ENCODE measurements at places on chromosomes 4 and X.

DNA sequence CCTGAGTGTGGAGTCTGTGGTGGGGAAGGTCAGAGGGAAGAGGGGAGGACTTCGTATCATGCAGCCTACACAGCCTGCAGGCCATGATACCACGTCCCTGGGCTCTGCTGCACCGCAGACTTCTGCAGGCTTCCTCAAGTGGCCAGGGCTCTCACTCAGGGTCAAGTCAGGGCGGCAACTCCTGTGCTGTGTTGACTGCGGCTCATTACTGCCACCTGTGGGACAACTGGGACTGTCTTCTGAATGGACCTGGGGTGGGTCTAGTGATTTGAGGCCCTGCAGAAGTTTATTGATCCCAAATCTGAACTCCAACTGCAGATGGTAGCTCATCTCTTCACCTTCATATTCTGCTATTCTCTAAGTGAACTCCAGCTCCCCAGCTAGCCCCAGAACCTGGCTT lies 167.1 kb downstream of the NSUN7 start:
- no peak for DNase-seq

GRCh38 chrX:340121-340520 lies 21.5 kb upstream of the GTPBP6 start:
- DNase-seq = no peak

DNA sequence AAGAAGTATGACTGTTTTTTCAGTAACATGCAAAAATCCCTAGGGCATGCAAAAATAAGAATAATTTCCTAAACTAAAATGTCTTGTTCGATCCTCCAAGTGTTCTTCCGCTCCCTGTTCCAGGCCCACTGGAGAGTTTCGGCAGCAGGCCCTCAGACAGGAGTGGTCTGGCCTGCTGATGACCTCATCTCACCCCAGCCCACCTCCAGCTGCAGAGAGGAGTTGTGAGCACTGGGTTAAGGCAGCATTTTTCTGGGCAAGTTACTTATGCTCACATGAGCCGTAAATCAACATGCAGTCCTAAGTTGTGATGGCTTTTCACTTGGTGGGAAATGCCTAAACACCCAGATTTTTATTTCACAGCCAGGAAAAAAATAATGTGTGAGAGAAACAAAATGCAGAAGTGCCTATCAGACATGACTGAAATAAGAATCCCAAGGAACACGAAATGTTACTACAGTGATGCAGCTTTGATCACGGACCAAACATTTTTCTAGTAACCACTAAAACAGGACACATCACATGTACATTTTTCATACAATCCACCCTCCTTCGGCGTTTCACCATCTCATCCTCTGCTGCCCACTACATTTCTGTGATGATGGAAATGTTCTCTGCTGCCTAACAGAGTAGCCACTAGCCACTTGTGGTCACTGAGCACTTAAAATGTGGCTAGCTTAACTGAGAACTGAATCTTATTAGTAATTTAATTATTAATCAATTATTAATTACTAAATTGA lies 153.3 kb upstream of the TBL1X start:
- no peak for DNase-seq

DNA sequence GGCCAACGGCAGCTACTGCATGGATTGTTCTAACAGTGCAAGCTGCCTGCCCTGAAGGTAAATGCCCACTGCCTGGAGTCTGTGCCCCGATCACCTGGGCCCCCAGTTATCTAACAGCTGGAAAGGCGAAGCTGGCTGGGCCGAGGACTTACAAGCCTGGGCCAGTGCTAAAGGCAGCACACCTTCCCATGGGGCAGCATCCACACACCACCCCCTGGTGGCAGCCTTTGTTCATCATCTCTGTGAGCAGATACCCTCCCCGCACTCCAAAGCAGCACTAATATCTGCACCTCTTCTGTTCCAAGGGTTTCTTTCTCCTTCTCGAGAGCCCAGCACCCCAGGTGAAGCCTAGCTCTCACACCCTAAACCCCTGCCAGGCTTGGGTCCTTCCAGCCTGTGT lies 7.6 kb downstream of the SLC2A9 start:
- DNase-seq = no peak

DNA sequence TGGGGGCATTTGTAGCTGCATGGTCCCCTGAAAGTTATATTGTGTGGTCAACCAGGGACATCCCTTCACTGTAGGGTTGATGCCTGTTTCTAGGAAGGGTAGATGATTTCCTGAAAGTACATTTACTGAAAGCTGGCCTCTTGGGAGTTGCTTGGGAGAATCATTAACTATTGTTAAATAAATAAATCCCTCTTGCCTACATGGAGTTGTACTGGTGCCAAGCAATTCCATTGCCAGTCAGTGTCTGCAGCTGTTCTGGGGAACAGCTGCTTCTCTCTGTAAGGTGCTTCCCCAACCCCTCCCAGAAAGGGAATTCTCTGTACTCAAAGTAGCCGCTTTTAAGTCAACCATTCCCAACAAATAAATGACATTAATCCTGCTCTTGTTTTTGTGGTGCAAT lies 51.1 kb downstream of the C4orf51 start:
- DNase-seq = no peak

DNA sequence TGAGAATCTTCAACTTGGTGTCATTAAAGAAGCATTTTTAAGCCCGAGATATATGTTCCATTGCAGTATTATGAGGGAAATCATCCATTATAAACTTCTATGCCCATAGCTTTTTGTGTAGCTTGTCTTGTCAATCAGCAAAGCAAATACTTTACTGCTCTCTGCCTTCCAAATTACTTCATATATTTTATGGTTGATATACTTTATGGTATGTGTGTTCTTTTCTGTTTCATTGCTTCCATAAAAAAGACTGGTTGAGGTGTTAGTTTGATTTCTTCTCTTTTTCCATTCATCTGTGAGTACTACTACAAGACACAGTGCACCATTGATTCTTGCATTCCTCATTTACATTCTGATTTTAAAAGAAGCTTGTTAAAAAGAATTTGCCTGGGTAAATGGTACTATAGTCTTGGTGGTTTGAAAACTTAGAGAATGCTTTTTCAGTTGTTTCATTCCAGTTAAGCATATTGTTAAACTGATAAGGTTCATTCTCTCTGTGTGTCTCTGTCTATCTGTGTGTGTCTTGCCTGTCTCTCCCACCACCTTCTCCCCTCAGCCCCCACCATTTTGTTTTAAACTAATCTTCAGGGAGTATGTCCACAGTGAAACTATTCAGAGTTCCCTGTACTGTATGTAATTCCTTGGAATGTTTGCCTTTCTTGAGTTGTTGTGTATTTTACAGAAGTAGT lies 27.1 kb downstream of the STAG2 start:
- DNase-seq = no peak

GRCh38 chr4:80566203-80566872 lies 230.8 kb downstream of the CFAP299 start:
- no peak for DNase-seq

- no peak for DNase-seq
Measured at GRCh38 chr4:7988437-7988836, 48.8 kb upstream of the AFAP1 start.

- DNase-seq = no peak
Measured at GRCh38 chr4:160129439-160129838, 1026.6 kb downstream of the RAPGEF2 start.

GRCh38 chr4:106971636-106972035 lies 64.5 kb downstream of the DKK2 start:
- no peak for DNase-seq

- DNase-seq = no peak
Measured at GRCh38 chr4:173821036-173821435, 291.0 kb upstream of the HAND2 start.

GRCh38 chrX:122622795-122623194 lies 561.3 kb upstream of the GRIA3 start:
- DNase-seq = no peak

DNA sequence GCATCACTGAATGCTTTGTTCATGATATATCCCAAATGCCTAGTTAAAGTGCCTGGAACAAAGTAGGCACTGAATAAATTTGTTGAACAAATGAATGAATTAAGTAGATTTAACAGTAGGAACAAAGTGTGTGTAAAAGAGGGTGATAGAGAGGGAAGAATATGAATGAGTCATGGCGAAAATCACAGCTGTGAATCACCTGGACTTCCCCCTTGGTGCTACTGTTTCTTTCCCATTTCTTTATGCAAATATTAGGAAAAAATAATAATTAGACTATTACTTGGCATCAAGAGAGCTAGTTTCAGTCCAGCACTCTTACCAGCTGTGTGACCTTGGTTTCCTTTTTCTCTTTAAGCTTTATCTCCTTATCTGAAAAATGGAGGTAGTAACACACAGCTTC lies 9.2 kb downstream of the SPIN3 start:
- DNase-seq = no peak

- no peak for DNase-seq
Measured at GRCh38 chr4:80307774-80308465, 27.6 kb upstream of the CFAP299 start.

GRCh38 chr4:17624821-17625220 lies 10.4 kb downstream of the MED28 start:
- DNase-seq = no peak

- DNase-seq = no peak
Measured at GRCh38 chr4:26076000-26076587, 162.1 kb downstream of the SMIM20 start.

DNA sequence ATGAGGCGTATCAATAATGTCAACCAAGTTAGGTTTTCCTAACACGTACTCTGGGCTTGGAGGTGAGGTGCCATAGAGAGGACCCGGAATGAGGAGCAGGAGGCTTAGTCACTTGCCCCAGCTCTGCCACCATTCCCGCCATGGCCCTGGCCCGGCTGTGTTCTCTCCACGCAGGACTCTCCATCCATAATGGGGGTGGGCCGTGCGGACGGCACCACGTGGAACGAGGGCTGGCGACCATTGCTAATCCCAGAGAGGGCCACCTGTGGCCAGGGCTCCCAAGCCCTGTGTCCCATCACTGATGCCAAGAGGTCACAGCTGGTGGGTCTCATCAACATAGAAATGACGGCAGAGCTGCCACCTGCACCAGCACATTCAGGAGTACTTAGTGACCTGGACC lies 76.4 kb downstream of the JAKMIP1 start:
- DNase-seq = no peak

- DNase-seq = no peak
Measured at GRCh38 chr4:2792711-2793585, at the start of gene SH3BP2. Gene SH3BP2, plus strand, starts transcription at chr4:2793085. Its CDS starts 27,533 bp downstream, at chr4:2820618.

DNA sequence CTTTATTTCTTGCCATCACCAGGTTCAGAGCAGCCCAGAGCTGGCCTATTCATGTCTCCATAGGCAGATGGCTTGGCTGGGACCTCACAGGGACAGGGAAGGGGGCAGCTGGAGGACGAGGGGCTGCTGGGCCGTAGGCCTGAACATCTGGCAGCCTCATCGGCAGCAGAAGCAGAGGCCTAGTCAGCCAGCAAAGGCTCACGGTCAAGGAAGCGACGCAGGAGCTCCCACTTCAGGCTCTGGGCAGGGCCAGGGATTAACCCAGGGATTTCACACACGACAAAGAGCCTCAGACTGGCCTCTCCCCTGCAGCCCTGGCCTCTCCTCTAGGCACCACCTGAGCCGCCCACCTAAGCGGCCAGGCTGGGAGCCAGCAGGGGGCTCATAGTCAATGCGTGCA lies 46.0 kb upstream of the MAN2B2 start:
- DNase-seq = no peak

- DNase-seq = no peak
Measured at GRCh38 chr4:95637043-95637600, 88.3 kb upstream of the UNC5C start.

GRCh38 chrX:33987458-33987857 lies 144.7 kb downstream of the FAM47A start:
- DNase-seq = no peak

DNA sequence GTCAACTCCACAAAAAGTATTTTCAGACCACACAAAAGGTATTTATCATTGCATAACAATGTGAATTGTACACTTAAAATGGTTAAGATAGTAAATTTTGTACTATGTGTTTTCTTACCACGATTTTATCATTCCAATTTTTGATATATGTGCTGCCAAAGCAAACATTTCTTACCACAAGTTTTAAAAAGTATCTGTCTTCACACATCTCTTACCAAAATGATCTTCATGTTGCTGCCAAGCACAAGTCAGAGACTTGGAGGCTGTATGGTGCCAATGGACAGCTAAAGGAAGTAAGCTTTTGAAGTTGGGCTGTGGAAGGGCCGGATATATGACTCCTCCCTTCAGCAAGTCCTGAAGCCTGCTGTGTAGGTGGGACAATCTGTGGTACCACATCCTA lies 67.9 kb downstream of the TMLHE start:
- DNase-seq = no peak

DNA sequence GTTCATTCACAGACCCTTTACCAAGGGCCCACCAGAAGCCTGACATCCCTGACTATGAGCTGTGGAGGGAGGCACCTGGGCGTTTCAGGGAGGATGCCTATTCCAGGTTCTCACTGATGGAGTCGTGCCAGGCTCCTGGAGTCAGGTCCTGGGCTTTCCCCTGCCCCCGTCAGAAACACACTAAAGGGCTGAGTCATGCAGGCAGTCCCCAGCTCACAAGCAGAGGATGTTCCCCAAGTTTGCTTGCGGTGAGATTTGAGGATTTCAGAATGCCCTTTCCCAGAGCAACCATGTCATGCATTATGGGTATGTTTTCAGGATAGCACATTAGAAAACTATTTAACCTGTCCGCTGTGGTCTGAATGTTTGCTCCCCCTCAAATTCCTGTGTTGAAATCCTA lies 45.2 kb downstream of the FHDC1 start:
- no peak for DNase-seq

GRCh38 chrX:68695206-68695845 lies 47.9 kb downstream of the STARD8 start:
- no peak for DNase-seq

GRCh38 chr4:53645108-53645507 lies 53.8 kb upstream of the LNX1 start:
- no peak for DNase-seq

GRCh38 chr4:100590325-100590724 lies 72.5 kb upstream of the EMCN start:
- DNase-seq = no peak

DNA sequence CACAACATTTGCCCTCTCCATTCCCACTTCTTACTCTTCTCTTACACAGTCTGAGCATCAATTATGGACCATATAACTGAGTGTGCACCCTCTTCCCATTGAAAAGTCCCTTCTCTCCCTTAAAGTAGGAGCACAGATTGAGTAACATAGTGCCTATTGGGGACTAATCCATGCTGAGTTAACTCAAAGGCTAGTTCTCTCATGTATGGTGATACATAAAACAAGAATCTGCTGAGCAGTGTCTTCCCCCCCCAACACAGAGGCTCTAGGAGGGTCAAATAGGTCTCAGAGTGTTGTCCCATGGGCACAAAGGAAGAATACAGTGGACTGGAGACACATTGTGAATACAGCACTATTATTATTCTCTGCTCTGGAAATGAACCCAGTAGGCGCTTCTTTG lies 274.6 kb upstream of the BOD1L1 start:
- DNase-seq = no peak

DNA sequence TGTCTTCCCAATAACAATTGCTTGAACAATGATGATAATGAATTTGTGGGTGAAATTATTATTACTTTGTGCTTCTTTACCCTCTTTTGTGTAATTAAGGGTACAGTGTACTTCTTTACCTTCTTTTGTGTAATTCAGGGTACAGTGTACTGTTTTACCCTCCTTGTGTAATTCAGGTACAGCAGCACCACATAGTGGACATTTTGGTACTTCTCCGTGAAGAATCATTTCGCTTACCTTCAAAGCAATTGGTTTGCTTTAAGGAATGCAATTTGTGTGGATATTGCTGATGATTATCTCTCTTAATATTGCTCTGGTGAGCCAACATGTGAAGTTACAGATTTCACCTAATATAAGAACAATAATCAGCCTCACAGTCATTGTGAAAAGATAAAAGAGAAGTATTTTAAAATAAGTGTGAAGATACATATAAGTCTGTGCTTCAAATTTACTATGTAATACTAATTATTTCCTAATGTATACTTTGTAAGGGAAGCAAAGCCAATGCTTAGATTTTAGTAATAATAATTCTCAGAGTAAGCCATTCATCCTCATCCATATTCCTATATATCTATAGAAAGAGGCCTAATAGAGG lies 27.2 kb upstream of the SEC24B start:
- DNase-seq = no peak
